Umbilical cord (tissue), 2 donors: ENCODE measurements at places on chromosomes 5 and 9.
A peak's percentile ranks its signal among the peaks of the same experiment; 100 is the strongest.

- no peak for DNase-seq
Observed at GRCh38 chr5:99054972-99055371, 126.2 kb upstream of the CHD1 start.

- no peak for DNase-seq
Observed at GRCh38 chr5:72376381-72376780, 56.2 kb downstream of the PTCD2 start.

- DNase-seq = no peak
Observed at GRCh38 chr5:172985596-172985995, 2.0 kb downstream of the ATP6V0E1 start.

- DNase-seq = peak; percentile 73
Observed at GRCh38 chr9:124251605-124252378, 6.0 kb upstream of the NEK6 start.

GRCh38 chr9:16258708-16259107, 611.8 kb downstream of the BNC2 start:
- DNase-seq = no peak

DNA sequence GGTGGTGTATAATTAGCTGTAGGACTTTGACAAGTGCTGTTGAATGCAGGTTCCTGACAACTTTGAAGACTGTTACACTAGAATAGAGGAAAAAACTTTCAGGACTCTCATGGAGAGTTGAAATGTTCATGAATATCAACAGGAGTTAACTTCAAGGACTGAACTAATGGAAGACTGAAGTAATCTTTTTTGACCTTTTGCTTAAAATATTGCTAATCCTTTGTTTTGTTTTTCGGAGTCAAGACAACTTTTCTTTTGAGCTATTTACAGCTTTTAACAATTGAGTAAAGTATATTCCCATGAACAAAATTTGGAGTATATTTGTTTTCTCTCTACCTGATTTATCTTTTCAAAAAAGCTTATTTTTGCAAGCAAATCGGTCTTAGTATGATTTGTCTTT, 34.1 kb upstream of the MTMR12 start:
- no peak for DNase-seq

DNA sequence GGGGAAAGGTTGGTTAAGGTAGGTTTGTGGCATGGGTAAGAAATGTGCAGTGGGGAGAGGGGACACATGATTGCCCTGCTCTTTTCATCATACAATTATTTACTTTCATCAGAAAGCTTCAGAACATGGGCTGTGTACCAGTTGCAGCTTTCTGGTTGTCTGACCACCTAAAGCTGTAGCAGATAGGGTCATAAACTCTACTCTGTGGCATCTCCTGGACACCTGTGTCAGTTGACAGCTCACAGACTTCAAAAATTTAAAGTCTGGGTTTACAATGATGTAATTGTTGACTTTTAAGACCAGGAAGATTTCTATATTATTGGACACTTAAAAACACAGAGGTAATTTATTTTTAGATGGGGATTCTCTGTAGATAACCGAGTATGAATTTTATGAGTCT, 222.7 kb upstream of the PRR16 start:
- DNase-seq = peak; percentile 5

DNA sequence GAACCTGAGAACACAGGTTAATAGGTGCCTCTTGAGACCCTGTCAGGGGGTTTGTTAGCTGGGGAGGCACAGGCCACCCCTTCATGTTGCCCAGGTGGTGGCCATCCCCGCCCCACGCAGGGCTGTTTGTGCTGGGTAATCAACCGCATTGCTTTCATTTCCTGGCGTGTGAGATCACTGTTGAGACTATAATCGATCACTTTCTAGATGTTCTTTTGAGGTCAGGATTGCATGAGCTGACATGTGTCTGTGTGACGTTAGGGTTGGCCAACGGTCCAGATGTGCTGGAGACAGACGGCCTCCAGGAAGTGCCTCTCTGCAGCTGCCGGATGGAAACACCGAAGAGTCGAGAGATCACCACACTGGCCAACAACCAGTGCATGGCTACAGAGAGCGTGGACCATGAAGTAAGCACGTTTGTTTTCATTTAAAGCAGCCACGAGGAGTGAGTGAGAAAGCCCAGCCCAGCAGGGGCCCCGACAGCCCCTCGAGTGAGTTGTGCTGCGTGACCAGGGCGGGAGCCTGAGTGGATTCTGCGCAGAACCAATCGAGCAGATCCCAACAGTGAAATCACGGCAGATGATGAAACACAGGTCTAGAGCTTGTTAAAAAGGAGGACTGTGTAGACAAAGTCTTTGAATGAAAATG, 115.0 kb upstream of the CACNA1B start:
- DNase-seq = no peak

DNA sequence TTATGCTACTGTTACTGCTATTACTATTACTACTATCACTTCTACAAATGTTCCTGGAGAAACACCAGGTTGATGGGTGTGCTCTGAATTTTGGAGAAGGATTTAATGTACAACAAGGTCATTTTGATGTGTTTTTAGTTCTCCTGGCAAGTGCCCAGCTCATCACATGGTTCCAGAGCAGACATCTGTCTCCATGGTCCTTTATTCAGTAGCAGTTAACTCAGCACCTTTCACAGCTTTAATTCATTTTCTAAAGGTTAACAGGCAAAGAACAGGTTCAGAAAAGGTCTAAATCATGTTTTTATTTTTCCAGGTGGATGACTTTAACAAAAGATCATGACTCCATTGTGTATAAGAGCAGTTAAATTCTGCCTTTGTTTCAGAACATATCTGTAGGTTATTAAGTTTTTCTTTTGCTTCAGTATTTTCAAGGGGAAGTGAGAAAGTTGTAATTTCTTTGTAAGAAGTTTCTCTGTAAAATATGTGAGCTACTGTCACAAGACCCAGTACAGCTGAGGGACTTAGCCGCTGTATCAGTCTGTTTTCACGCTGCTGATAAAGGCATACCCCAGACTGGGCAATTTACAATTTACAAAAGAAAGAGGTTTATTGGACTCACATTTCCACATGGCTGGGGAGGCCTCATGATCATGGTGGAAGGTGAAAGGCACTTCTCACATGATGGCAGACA, 41.9 kb downstream of the MTRR start:
- DNase-seq = no peak

GRCh38 chr9:5608298-5609225, 20.3 kb upstream of the RIC1 start:
- no peak for DNase-seq
